HCEC 1CT (cell line): ENCODE measurements at places on chromosomes 16 and 17.
A peak's percentile ranks its signal among the peaks of the same experiment; 100 is the strongest.

DNA sequence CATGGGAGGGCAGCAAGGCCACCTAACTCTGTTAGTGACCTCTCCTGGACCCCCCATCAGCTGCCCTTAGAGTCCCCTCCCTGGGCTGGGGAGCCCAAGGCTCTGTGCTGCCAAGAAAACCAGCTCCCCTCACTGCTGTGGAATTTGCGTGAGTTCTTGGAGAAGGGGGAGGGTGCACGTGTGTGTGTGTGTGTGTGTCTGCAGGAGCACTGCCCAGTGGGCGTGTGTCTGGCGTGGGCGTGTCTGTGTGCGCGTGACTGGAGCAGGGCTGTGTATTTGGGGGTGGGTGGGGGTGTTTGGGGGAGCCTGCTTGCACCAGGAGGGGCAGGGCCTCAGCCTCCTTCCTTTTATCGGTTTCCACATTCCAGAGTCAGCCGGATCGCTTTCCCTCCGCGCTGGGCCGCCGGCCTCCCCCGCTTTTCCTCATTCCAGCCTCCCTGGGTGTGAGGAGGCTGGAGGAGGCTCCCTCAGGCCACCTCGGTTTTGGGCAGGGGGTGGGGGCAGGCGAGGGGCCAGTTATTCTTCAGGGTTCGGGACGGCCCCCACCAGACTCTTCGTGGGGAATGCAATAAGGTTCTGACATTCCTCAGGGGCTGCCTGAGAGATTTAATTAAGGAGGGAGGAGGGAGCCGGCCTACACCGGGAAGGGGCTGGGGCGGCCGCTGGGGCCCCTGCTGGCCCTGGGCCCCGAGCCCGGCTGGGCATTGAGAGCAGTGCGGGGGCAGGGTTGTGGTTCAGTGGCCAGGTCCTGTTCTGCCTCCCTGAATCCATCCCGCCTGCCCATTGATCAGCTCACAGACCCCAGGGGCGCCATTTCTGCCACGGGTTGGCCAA, 2.5 kb downstream of the VASN start:
- peak; percentile 87 for DNase-seq

DNA sequence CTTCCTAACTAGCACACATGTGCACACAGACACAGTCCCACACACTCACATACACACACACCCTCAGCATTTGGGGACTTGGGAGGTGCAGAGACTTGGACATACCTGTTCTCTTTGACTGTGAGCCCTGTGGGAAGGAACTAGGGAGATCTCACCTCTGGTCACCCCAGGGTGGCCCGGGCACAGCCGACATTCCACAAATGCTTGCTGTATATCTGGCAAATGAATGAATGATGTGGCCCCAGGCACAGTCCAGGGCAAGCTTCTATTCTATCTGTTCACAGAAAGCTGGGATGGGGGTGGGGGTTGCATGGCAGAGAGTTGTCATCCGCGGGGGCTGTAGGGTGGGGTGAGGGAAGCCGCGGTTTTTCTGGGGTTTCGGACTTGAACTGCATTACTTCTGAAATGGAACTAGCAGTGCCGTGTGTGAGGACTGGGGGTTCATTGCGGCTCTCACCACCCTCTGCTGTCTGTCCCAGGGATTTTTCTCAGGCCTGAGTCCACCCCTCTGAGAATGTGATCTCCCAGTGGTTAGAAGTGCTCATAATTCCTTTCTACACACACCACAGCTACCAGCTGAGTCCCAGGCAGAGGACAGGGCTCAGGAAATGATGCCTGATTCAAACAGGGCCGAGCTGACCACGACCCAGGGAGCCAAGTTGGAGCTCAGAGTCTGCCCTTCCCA, 3.3 kb upstream of the RIPOR1 start:
- DNase-seq, result peak; percentile 25

DNA sequence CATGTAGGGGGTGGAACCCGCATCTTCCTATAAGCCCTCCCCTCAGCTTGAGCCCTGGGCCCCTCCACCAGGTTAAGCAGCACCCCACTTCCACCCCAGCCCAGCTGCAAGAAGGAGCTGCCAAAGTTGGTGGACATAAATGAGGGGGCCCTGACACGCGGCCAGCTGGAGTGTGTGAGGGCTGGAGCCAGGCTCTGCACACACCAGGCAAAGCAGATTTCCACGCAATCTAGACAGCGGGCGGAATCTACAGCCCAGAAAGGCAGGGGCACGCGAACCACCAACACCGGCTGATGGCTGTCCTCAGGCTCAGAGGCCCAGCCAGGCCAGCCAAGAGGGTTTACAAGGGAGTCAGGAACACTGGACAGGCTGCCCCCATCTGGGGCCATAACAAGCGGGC, 171.2 kb downstream of the ZNF423 start:
- DNase-seq, result no peak

DNA sequence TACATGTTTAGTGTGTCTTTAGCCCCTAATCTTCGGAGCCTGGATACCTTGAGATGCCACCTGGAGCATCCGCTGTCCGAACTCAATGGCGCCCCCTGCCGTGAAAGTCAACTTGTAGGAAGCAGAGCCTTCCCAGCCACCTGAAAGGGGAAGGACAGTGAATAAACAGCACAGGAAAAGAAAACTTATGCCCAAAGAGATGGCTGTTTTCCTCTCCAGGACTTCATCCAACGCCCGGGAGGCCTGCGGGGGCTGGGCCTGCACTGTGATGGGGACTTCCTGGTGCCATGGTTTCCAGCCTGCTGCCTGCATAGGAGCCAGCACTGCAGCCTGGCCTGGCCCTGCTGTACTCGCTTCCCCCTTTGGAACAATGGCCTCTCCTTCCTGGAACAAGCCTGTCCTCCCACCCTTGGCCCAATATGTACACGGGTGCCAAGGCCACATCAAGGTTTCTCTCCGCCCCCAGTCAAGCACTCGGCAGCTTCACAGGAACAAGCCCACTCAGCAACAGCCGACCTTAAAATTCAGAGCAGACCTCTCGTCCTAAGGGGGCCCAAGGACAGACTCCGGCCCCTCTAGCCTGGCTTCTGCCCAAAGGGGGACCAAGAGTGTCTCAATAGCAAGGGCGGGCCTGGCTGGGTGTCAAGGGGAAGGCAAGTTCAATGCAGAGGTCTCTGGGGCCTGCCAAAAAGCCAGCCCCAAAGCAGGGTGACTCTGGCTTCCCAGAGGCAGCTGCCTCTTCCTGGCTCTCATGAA, 4.5 kb upstream of the UNC13D start:
- DNase-seq, result no peak

GRCh38 chr16:56700195-56700594, 17.9 kb downstream of the MT1X start:
- no peak for DNase-seq

DNA sequence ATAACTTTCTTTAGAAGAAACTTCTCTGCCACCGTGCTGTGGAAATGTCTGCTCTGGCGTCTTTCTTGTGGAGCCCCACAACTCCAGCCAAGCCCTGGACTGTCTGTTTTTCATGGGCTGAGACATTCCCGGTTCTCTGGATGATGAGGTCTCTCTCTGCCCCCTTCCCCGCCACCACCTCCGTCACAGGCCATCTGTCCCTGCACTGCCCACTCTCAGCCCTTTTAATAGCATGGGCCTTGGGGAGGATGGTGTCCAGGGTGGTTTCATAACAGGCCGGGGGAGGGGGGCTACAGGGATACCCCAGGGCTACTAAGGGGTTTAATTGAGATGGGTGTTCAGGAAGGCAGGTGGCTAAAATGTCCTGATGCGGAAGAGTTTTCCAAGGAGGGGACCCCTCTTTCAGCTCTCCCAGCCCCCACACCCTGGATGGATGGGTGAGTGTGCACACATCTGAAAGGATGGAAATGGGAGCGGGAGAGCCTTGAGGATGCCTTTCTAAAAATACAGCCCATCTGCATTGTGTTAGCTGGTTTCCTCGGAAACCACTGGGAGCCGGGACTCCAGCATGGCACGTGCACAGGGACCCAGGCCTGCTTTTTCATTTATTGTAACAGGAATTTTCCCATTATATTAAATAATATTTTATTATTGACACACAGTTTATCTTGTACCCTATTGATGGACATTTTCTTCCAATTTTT, 14.6 kb upstream of the NDRG4 start:
- no peak for DNase-seq

GRCh38 chr17:81067391-81067811, 32.5 kb downstream of the BAIAP2 start:
- DNase-seq, result no peak

GRCh38 chr17:5630434-5630833, 46.1 kb upstream of the NLRP1 start:
- no peak for DNase-seq

DNA sequence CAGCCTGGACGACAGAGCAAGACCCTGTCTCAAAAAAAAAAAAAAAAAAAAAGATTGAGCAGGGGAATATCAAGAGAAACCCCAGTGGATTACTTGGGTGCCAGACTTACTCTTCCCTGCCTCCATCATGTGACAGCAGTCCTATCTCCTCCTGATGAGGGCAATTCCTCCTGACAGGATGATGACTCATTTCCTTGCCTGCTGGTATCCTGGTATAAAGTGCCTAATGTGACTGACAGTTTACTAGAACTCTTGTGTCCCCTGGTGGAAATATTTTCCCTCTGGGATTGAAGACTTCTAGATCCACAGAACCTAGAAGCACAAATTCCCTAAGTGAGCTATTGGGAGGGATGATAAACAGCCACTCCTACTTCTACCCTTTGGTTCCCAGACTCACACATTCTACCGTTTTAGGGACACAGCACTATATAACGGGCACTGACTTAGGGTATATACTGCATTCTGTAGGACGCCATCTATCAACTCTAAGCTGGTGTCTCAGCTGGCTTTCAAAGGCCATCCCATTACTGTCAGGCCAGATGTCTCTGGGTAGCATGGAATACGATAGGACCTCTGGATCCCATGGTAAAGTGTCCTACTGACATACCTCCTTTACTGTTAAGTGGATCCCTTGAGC, 114.6 kb upstream of the MED13 start:
- peak; percentile 92 for DNase-seq

- peak; percentile 92 for DNase-seq
Measured at GRCh38 chr16:86355531-86355930, 154.8 kb upstream of the FOXF1 start.

GRCh38 chr16:49524216-49524946, 150.8 kb downstream of the C16orf78 start:
- DNase-seq, result no peak

- peak; percentile 61 for DNase-seq
Measured at GRCh38 chr17:31413874-31414549, 22.5 kb downstream of the RAB11FIP4 start.
